ENCODE measurements at places on chromosomes 4 and X.

DNA sequence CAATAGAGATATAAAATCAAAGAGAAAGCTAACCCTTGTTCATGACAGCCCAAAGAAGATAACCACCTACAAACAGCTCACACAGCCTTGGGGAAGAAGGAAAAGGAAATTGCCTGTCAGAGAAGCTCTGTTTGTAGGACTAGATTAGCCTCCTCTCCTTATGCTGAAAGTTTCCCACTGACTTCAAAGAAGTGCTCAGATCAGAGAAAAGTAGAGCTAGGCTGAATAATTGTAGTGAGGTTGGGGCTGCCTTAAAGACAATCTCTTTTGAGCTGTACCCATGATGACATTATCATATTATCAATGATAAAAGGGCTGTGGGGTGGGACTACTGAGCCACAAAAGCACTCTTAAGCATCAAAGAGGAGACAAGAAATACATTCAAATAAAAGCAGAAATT is 223.0 kb upstream of the GALNT7 start:
- no peak for DNase-seq

- DNase-seq: no peak
These were observed 104.3 kb downstream of the PARM1 start for GRCh38 chr4:75037252-75037651.

DNA sequence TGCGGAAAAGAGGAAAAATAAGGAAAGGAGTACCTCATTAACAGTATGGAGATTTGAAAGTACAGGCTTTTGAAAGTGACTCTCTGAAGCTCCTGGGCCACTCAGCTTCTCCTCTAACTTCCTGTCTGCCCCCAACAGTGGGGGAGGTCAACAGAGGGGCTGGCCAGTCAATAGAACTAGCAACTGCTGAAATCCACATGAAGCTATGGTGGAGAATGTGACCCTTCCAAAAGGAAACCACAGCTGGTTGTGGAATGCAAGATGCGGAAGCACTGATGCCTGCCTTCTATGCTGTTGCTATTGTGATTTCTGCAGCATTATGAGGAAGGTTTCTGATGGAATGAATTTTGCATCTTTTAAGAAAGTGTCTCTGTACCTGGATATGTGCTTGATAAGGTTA is 2.4 kb downstream of the CORIN start:
- DNase-seq: no peak

DNA sequence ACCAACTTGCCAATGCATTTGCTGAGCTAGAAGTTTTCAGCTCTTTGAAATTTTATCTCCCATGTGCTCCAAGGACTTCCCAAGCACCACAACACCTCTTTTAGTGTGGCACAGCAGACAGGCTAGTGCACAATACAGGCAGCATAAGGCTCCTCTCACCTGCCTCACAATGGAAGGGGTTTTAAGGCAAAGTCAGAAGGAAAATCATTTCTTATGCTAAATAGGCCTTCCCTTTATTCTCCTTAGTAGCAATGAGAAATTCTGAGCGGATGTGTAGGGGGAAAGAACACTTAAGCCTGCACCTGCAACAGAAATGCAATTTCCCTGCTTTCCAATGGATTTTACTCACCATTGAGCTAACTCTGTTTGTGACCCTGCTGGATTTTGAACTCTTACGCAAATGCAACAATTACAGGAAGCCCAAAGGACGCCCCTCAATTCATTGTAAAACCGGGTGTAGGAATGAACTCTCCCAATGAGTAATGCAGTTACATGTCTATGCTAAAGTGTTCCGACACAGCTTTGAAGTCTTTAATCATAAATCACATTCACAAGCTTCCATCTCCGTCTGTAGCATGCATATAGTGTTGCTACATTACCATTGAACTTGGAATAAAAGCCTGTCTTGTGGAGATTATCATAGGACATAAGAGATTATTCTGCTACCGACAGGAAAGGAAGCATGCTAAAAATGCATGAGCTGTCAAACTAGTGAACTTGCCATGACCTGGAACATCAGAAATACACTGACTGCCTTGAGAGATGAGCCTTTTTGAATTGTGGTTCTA is 1084.9 kb downstream of the RPA4 start:
- no peak for DNase-seq

DNA sequence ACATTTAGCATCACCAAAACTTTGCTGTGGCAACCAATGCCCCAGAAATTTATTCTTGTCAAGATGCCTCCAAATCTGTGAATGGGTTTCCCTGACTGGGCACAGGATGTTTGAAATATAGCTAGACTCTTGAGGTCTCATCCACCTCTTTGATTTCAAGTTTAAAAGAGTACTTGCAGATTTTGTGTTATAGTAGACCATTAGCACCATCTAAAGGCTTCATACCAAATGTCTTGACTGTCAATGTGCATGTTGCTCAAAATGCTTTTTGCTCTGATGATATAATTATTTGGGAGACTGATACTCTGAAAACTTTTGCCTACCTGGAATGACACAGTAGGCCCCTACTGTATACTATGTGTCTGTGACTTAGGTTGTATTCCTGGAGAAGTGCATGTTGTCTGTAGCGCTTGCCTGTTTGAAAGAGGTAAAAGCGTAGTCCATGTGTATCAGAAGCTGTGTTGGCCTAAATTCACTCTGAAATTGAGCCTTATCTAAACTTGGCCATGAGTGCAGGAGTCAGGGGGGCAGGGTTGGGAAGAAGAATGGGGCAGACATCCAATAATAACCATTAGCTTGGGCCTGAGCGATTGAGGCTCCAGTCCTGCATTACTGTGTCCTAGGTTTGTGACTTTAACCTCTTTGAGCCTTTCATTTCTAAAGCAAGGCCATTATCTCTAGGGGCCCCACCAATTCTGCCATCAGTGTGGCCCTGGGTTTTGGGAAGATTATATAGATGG is 33.8 kb downstream of the NDP start:
- DNase-seq: no peak

DNA sequence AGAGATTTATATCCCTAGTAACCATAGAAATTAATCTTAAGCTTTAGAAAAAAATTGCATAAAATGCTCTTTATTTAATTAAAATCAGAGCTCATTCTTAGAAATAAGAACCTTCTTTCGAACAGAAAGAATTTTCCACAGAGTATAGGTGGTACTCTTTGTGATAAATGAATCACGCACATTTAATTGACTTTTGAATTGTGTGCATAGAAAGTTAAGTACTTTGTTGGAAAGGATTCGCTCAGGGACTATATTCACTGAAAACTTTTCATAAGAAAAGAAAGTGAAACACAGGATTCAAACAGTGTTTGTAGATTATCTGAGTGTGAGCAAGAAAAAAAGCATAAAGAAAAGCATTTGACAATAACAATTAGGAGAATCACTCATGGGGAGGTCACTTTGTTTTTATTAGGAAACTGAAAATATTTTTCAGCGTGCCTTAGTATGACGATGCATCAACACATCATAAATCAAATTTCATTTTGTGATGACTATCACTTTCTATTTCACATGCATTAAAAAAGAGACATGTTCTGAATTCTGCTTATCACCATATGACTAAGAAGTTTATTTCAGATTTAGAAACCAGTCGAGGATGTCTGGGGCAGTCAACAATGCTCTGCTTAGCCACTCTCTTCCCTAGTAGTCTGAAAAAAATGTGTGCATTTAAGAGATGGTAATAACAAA is 49.5 kb downstream of the STX18 start:
- peak; percentile 35 for DNase-seq

GRCh38 chr4:36966756-36967460 is 277.6 kb upstream of the NWD2 start:
- no peak for DNase-seq

DNA sequence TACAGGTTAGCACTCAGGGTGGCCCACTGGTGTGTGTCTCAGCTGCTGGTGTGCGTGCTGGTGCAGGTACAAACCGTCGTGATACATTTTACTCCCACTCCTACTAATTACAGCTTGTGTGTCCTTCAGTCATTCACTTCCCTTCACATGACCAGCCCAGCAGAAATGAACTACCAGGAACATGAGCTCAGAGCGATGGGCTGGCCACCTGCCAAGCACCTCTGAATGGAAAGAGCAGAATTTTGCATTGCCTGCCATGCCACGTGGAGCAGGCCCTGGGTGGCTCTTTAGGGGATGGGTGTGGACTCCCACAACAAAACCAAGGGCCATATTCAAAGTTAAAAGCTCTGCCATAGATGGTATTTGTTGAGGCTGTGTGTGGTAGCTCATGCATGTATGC is 58.9 kb upstream of the PGM2 start:
- peak; percentile 33 for DNase-seq
